ENCODE measurements at places on chromosomes 6 and 20.

- DNase-seq: no peak
These were observed 259.9 kb downstream of the GMPR start for GRCh38 chr6:16498237-16498636.

DNA sequence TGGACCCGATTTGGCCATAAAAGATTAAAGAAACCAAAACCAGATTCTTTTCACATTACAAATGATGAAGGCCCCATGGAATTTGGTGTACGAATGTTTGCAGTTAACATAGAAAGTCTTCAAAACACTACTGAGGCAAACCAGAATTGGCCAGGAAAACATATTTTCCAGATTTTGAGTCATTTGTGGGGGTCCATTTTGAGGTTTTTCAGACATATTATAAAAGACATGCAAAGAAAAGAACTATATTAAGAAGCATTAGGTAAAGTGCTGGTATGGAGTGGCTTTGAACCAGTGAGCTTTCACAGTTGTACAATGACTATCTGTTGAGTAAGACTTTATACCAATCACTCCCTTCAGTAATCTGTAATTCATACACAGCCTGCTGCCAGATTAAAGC, 168.9 kb upstream of the COL21A1 start:
- DNase-seq: no peak

- DNase-seq: no peak
These were observed 61.2 kb upstream of the NRSN1 start for GRCh38 chr6:24064832-24065231.

DNA sequence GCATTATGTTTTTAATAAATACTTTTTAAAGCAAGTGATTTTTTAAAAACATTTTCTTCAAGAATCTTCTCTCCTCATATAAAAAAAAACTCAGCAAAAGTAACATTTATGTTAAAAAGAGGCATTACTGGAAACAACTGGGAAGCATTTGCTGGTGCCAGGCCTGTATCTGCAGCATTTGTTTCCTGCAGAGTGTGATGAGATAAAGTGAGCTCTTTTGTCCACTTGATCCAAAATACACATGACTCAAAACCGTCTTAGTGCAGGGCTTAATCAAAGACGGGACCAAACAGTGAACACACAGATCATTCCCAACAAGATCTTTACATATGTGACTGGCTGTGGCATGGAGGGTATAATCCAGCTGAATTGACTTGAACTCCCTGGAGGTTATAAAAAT, 28.3 kb upstream of the RIPPLY2 start:
- no peak for DNase-seq

DNA sequence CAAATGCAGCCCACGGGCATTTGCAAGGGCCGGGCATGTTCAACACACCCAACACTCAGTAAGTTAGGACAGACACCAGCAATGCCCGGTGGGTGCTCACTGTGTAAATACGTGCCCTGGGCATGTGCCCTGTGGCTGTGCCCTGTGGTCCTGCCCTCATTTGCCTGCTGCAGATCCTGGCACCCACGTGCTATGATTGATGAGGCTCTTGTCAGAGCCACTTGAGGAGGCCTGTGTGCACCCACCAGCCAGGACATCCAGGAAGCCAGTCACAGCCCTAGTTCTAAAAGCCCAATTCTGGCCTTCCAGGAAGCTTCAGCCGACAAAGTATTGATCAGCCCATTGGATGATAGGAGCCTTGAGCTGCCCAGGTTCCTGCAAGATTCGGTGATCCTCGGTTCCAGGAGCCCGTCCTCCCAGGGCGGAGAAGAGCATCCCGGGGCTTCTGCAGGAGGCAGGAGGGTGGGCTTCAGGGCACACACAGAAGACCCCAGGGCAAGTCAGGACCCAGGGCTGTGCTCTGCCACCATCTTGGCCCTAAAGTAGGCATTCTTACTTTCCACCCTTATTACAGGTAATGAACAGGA, 223.9 kb downstream of the PREX1 start:
- DNase-seq: no peak

DNA sequence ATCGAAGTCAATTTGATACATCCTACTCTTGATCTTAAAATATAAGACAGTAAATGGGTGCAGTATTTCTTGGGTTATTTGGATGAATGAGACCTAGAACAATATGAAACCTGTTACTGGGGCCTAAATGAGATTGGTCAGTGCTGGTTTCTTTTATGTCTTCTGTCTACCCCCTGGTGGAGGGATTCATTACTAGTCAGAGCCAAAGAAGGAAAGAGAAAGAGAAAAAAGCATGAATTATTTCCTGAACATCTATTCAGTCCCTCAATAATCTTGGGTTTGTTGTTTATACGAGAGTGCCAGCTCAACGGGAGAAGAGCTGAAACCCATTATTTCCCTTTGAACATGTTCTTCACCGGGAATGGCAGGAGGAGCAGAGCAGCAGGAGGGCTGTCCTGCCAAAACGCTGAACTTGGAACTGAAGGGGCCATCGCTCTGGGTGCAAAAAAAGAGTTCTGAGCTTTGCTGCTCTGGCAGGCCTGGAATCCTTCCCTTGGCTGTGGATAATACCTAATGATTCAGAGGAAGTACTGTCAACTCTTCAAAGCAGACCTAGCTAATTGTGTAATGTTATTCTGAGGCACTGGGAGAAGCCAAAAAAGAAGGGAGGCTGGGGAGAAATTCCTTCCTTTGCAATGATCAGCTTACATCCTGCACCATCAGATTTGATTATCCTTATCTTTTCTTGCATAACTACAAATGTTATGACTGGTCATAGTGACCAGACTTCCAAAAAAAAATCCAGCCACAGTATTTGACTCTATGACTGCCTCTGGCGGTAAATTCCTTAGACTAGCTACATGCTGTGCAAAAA, 72.0 kb downstream of the BLOC1S5 start:
- DNase-seq: no peak

Measured in activated CD4-positive, alpha-beta T cell treated with anti-CD3 and anti-CD28 coated beads for 48 hours (primary cell).